ENCODE measurements at places on chromosomes 5 and 9. TPM values are rescaled to one million over a fixed set of nuclear protein-coding genes. Genes with fewer than 3 reads are reported as not detected.

Gene PRPF4
- total RNA-seq = 33.3 TPM

Gene IFNA7
- total RNA-seq = not detected

Gene LRRC19
- total RNA-seq = not detected

Gene GFI1B
- not detected for total RNA-seq

Gene PCDHGB3
- 0.26 TPM for total RNA-seq

Gene CCDC69
- total RNA-seq = 92.7 TPM

Gene IFNA21
- not detected for total RNA-seq

- DNase-seq = no peak
Measured at GRCh38 chr5:96781031-96781971, 26.4 kb downstream of the ERAP1 start.

GRCh38 chr9:90773617-90774016 lies 28.0 kb upstream of the SYK start:
- no peak for DNase-seq

DNA sequence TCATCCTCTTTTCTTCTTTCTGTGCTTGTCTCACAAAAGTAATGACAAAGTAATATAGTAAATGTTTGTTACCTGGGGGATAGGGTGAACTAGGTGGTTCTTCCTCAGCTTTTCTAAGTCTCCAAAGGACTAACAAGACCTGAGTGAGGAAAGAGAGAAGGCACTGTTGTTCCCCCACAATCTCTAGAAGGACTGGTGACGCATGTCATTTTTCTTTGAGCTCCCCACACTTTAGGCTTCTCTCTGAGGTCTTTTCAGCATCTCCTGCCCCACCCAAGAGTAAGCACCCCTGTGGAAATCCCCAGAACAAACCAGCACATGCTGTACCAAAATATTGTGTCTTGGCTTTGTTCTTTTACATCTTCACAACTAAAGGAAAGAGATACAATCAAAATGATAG lies 2.4 kb upstream of the IL7R start:
- DNase-seq = peak; percentile 67

DNA sequence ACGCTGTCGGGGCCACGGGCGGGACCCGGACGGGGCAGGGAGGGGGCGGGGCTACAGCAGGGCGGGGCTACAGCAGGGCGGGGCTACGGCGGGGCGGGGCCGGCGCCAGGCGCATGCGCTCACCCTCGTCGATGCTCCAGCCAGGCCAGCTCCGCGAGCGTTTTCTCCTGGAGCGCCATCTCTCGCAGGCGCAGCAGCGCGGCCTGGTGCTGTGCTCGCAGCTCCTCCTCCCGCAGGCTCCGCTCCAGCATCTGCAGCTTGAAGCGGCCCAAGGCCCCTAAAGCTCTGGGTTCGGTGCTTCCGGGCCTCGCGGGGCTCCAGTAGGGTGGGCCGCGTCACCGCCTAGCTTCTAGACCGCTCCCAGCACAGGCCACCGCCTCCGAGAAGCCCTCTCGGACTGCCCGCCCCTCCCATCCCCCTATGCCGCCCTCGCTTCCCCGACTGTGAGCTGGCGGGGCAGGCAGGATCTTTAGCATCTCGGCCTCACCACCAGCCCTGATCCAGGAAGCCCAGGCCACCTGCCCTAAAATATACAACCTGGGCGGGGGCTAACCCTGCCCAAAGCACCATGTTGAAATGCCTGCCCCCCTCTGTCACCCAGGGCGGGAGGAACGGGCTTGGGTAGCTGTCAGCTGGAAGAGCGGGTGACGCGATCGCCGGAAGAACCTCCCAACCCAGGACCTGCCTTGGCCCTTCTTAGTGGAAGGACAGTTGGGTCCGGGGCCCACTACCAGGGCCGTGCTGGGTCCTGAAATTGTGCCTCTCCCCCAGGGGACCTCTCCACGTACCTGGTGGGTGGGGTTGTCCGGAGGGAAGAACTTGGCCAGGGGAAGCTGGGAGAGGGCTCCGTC lies 21.9 kb upstream of the QSOX2 start:
- peak; percentile 88 for DNase-seq

- no peak for DNase-seq
Measured at GRCh38 chr9:69485466-69485865, 160.5 kb downstream of the ENTREP1 start.

GRCh38 chr5:28403846-28404245 lies 1365.5 kb upstream of the CDH9 start:
- DNase-seq = no peak

DNA sequence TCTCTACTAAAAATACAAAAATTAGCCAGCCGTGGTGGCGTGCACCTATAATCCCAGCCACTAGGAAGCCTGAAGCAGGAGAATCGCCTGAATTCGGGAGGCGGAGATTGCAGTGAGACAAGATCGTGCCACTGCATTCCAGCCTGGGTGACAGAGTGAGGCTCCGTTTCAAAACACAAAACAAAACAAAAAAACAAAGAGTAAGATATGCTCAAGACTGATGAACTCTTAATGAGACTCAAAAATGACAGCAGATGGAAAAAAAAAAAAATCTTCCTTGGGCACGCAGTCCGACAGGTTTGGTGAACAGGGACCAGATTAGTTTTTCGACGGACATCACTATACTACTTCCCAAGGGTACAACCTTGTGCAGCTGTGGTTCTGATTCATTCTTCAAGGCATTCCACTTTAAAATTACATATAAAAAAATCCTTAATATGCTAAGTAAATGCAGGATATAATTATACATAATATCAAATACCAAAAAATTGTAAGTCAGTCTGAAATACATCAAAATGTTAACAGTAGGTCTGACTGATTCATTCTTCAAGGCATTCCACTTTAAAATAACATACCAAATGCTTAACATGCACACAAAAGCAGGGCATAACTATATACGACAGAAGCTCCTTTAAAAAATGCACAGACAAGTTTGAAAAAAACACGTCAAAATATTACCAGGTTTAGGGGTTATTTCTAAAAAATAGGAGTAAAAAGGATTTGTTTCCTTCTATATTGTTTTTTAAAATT lies 12.3 kb downstream of the PSIP1 start:
- no peak for DNase-seq

All from activated CD8-positive, alpha-beta T cell treated with anti-CD3 and anti-CD28 coated beads, Interleukin-2, amount 10 ng/mL, durations not matched to agents 7 days and 5 days (primary cell).